ENCODE measurements at places on chromosomes 1 and 21.
A peak's percentile ranks its signal among the peaks of the same experiment; 100 is the strongest.

- DNase-seq, result no peak
These were observed 15.7 kb downstream of the TMEM81 start for GRCh38 chr1:205068457-205069040.

DNA sequence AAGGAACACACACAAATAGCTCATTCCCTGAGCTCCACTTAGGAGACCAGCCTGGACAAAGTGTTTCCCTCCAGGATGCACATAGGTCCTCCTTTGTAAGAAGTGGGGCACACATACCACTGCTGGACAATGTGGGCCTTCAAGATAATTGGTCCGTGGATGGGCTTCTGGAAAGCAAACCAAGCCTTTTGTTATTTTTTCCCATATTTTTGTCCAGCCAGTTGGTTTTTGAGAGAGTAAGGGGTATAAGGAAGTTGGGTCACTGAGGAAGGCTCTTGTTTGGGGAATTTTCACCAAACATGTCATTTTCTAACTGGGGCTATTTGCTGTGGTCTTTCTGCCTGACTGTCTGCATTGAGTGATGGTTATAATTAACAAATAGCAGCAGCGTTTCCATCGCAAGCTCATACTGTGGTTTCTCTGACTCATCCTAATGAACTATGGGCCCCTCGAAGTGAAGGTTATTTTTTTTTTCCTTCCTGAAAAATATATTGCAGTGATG lies 306.3 kb upstream of the DUSP10 start:
- DNase-seq, result no peak

DNA sequence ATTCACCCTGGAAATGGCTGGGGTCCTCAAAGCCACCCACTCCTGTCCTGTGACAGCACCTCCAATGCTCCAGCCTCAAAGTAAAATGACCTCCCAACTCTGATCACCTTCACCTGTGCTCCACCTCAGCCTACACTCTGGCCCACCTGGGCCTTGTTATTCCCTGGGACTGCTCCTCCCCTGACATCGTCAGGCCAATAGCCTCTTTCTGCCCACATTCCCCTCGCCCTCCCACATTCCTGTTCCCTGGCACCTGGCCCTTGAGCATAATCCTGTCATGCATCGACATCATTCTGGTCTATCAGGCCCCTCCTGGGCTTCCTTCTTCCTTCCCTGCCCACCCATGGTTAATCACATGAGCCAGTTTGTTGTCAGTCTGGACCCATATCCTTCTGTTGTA lies 13.2 kb upstream of the BCAR3 start:
- DNase-seq, result no peak

DNA sequence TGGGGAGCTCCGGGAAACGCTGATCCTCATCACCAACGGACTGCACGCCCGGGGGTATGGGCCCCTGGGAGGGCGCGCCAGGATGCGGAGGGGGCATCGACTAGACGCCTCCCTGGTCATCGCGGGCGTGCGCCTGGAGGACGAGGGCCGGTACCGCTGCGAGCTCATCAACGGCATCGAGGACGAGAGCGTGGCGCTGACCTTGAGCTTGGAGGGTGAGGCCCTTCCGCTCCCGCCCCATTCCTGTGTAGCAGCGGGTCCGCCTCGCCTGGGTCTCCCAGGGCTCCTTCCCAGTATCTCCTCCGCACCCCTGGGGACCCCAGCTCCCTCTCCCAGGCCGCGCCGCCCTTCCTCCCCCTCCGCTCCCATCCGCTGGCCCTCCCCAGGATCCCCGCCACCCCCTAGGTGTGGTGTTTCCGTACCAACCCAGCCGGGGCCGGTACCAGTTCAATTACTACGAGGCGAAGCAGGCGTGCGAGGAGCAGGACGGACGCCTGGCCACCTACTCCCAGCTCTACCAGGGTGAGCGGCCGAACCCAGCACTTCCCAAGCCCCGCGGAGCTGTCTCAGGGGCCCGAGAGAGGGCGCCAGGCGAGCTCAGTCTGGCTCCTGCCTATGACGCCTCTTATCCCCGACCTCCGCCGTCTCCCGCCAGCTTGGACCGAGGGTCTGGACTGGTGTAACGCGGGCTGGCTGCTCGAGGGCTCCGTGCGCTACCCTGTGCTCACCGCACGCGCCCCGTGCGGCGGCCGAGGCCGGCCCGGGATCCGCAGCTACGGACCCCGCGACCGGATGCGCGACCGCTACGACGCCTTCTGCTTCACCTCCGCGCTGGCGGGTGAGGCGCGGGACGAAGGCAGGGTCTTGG lies 5.0 kb downstream of the HAPLN2 start:
- peak; percentile 10 for DNase-seq

DNA sequence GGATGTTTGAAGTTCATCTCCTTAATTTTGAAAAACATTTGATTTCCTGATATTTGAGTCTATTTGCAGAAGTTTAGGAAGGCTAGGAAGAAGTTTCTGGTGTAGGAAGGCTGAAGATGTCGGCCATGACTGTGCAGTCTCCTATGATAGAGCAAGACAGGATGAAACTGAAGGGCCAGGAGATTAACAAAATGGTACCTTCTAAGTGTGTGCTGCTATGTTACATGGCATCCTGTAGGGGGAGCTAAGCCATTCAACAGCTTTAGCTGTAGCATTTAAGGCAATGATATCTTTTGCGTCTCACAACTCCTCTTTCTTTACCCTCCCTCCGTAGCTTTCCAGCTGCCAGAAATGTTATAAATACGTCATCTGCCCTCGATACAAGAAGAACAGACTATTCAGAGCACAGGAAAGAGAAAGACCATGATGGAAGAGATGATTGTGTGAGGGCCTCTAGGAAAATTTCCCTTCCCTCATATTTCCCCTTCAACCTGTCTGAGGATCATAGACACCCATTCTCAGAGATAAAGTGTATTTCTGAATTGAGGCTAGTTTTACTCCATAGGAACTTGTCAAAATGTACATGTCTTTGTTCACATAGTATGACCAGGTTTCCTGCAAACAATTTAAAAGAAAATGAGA lies 61.1 kb downstream of the XCL1 start:
- DNase-seq, result no peak

DNA sequence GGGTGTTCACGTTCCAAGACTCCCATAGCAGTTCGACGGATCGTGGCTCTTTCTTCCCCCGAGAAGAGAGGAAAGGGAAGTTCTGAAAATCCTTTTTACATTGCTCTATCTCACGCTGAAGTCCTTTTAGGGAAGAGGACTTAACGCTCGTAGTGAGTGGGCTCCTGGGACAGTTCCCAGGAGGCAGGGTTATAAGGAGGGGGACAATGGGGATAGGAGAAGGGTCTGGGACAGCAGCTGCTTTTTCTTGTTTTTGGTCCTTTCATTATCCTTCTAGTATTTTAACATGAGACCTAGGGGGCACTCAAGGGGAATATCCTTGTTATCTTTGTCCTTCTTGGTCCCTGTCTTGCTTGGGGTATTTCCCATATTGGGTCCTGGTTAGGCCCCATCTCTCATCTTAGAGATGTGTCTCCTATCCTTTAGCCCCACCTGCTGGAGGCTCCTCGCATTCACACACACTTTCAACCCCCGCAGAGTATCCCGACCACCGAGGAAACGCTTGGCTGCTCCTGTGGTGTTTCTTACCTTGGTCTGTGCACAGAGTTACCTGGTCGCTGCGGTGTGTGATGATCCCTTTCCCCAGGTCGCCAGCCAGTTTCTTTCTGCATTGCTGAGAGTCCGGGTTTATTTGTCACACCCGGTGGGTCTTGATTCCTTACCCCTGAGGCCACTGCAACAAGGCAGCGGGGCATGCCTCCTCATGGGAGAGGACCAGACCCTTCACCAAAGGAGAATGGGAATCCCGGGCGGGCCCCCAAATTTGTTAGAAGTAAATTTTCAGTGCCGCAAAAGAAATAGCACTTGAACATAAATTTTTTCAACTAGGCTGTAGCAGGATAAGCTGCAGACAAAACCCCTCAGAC lies 29.7 kb downstream of the SCCPDH start:
- DNase-seq, result peak; percentile 24

DNA sequence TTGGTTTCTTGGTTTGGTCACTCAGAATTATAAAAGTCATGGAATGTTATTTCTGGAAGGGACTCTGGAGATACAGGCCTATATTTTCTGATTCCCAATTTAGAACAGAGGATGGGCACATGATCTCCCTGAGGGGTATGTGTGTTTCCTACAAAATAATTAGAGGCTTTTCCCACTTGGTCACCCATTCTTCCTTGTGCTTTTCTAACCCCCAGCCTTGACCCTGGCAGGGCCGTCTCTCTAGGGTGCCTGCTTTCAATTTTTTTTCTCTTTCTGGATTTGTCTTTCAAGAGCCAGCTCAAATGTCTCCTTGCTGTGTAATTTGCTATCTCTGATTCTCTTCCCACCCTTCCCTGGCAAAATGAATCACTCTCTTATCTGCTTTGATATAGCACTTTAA lies 131.9 kb downstream of the HLX start:
- no peak for DNase-seq

DNA sequence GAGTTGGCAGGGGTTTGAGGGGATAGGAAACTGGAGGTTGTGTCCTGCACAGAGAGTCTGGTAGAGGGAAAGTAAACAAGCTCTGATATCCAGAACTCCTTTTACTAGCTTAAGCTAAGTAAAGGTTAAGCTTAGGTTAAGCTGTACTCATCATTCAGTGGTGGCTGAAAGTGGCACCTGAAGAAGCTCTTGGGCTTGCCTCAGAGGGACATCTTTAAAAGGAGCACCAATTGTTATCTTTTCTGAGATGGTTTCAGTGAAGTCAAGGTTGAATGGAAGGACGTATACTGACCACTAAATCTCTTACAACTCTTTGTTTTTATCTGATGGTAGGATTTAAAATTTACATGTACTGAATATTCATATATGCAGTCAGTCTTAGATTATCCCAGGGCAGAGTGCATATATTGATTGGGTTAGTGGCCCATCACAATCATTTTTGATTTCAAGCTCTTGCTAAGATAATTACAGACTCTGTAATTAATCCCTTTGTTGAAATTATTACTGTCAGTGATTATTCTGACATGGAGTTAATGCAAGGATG lies 43.3 kb downstream of the S1PR1 start:
- no peak for DNase-seq

GRCh38 chr1:247079141-247079874 lies 697 bp upstream of the ZNF670 start:
- peak; percentile 12 for DNase-seq

- DNase-seq, result no peak
These were observed 125.9 kb downstream of the HFM1 start for GRCh38 chr1:91278754-91279153.

DNA sequence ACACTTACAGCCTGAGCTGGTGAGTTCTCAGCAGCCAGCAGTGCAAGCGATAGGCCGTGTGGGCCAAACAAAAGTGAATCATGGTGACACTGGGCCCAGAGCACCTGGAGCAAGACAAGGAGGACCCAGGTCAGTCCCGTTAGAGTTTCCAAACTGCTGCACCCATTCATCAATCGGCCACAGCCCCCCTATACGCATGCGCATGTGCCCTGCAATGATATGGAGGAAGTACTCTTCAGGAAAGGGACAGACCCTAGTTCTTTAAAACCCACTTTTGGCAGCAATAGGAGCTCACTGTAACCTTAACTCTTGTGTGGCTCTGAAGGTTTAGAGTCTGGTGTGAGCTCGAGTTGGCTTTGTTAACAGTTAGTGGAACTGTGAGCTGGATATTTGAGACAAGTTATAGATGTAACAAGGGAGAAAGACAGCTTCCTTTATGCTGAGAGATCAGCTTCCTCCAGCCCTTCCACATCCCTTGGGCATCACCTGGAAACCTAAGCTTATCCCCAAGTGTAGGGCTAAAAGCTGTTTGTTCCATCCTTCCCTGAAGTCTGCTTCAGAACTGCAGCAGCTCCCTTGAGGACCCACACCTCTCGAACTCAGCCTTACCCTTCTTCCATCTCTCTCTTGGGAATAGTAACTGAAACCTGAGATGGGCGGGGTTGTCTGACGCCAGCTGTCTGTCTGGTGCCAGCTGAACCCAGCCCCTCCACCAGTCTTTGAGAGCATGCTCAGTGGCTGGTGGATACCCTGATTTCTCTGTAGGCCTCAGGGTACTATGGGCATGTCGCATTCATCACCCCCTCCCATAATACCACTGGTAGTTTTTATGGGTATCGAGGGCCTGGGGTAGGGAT lies 17.7 kb downstream of the NMNAT1 start:
- DNase-seq, result no peak

DNA sequence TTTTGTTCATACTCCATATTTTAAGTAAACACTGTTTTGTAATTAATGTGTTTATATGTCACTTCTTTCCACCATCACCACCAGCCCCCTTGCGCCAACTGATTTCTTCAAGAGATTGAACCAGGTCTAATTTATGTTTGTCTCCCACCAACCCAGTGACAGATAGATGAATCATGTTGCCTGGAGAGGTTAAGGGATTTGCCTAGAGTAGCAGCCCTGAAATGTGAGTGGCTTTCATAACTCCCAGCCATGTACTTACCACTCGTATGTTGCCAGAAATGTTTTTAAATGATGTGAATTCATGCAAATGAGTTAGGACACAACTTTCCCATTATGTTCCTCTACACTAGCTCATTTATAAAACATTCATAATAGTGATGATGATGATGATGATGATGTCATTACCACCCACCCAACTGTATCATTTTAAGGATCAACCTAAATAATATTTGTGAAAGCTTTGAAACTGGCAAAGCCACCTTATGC lies 86.9 kb downstream of the LRRC8D start:
- no peak for DNase-seq

GRCh38 chr1:59075021-59075420 lies 221.9 kb upstream of the FGGY start:
- no peak for DNase-seq

DNA sequence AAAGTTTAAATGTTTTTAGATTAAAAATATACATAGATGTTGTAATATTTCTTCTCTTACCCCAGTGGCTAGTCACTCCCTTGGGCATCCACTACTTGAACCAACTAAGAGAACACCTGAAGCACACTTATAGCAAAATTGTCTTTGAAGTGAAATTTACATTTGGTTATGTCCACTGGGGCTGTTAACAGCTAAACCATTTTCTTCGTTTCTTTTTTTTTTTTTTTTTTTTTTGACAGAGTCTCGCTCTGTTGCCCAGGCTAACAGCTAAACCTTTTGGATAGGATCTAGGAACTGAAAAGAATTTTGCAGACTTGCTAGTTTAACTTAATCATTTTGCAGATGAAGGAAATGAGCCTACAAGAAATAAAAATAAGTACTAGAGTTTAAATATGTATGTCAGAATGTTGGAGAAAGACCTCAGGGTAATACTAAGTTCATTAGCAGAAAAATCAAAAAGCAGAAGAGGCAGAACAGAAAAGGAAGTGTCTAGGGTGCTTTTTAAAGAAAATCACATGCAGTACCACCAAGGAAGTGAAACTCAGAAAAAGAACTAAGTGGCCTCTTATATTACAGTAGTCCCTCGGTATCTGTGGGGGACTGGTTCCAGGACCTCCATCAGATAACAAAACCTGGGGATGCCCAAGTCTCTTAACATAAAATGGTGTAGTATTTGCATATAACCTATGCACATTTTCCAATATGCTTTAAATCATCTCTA lies 11.8 kb downstream of the DRAM2 start:
- no peak for DNase-seq

Data from central memory CD4-positive, alpha-beta T cell (primary cell).